ENCODE measurements at places on chromosomes 13 and 19.

GRCh38 chr13:27375686-27376326, 48.6 kb upstream of the GTF3A start:
- DNase-seq = peak; percentile 11

DNA sequence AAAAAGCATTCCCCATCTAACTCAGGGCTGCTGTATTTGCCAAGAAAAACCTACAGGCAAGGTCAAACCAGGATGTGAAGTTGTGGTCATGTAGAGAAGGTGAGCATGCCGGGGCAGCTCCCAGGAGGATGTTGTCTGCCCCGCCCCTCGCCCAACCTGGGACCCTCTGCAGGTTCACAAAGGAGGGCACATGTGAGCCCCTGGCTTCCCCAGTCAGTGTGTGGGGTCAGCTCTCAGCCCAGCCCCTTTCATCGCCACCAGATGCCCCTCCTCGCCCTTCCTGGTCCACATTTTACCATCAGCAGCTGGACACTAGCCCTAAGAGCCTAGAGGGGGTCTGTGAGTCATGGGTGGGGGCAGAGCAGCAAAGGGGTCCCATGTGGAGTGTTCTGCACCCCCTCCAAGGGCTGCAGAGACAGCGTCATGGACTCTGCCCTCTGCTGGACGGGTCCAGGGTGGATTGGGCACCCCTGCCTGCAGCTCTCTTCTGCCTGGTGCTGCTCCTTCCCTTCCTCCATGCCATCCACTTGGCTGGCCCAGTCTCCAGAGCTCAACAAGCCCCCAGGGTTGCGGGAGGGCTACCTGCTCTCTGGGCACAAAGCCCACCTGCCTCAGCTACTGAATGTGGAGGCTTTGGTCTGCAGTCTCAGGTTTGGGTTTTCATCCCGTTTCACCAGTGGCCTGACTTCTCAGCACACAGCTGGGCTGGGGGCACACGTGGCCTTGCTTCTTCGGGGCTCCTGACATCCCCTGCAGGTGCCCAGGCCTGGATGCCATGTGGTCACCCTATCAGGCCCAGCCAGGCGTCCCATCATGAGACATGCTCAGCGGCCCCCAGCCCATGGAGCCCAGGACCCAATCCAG, 3.7 kb downstream of the PLEKHF1 start:
- no peak for DNase-seq

- DNase-seq = no peak
Observed at GRCh38 chr13:28239374-28239773, 101.0 kb downstream of the PAN3 start.

- DNase-seq = no peak
Observed at GRCh38 chr19:48490981-48491792, 20.4 kb downstream of the LMTK3 start.

DNA sequence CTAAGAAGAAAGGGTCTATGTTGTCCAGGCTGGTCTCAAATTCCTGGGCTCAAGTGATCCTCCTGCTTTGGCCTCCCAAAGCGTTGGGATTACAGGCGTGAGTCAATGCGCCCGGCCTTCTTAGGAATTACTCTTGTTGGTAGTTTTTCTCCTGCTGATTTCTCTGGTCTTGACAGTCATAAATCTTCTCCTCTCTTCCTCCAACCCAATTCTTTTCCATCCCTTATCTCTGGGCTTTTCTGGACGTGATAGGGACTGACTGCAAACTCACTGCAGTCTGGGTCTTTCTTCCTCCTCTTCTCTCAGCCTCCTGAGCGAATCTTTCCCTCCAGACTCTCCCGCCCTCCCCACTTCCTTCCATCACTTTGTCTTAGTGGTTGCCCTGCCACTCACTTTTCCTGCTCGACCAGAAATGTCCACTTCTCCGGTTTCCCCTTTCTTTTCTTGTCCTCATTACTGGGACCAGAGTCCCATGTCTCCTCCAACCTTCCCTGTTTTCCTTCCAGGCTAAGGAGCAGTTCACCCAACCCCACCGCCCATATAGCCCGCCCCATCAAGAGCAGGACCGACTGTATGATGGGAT, 21.9 kb upstream of the TIMM44 start:
- no peak for DNase-seq

GRCh38 chr19:40059624-40060023, 3.6 kb upstream of the ZNF780B start:
- no peak for DNase-seq

DNA sequence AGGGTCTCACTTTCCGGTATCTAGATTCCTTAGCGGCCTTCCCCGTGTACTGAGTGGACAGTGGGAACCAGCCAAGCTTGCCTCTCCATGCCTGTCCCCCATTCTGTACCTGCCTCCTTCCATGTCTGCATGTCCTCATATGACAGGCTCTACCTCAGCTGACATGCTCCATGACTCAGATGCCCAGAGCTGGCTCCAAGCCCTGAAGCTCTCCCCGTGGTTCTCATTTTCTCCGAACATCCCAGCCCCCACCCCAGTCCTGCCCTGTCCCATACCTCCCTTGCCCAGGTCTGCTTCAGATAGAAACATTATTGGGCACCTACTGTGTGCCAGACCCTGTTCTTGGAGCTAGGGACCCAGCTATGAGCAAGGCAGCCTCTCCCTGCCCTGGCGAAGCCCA, 17.1 kb upstream of the SHFL start:
- DNase-seq = no peak

DNA sequence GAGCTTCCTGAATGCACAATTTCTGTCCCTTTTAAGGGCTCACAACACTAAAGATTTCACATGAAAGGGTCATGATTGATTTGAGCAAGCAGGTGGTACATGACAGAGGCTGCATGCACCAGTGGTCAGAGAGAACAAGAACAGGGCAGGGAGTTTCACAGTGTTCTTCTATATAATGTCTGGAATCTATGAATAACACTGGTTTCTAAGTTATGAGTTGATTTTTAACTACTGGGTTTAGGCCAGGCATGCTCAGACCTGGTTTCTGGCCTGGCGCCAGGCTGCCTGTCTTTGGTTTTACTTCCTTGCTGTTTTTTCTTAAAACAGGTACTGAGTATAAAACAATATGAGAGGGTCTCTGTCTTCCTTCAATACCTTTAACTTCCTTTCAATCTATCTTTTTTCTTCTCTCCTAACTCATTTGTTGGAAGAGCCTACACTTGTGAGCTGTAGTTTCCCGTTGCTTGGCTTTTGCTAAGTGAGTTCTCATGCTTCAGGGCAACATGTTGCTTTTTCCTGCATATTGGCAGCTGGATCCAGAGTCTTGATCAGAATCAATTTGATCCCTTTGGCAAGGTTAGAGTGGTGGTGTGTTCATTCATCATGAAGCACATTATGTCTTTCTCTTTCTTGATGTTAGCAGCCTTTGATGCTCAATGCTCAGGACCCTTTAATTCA, 38.5 kb upstream of the FGF14 start:
- DNase-seq = no peak

GRCh38 chr19:43524922-43525835, 1.8 kb downstream of the ETHE1 start:
- no peak for DNase-seq

- DNase-seq = no peak
Observed at GRCh38 chr19:30028992-30029343, 86.9 kb downstream of the URI1 start.

GRCh38 chr13:73691891-73692290, 442.3 kb downstream of the KLF12 start:
- DNase-seq = no peak

- no peak for DNase-seq
Observed at GRCh38 chr19:29714371-29714952, 599 bp downstream of the C19orf12 start.

DNA sequence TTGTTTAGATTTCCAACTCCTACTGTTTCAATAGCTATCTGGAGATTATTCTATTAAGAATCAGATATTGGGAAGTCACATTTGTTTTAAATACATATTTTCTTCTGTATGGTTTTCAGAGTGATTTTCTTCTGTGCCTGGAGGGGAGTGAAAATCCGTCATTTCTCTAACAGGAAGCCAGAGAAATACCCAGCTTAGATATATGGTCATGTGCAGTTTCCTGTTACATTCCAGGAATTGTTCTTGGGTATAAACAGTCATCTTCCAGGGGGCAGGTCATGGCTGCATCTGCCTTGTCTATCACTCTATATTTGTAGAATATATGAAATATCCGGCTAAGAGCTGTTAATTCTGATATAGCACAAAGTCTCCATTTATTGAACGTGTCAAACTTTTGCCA, 77.5 kb upstream of the MIR17HG start:
- DNase-seq = no peak

DNA sequence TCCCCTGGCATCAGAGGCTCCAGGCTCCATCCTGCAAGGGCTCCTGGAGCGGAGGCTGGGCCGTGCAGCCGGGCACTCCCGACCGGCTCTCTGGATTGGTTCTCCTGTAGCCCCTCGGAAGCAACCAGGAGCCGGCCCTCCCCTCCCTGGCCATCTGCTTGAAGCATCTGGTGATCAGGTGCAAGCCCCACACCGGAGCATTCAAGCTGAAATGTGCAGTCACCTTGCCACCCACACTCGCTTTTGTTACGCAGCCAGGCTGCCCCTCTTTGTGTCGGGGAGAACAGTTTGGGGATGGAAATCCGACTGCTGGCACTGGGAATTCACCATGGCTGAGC, 258.8 kb downstream of the ZNF536 start:
- no peak for DNase-seq

DNA sequence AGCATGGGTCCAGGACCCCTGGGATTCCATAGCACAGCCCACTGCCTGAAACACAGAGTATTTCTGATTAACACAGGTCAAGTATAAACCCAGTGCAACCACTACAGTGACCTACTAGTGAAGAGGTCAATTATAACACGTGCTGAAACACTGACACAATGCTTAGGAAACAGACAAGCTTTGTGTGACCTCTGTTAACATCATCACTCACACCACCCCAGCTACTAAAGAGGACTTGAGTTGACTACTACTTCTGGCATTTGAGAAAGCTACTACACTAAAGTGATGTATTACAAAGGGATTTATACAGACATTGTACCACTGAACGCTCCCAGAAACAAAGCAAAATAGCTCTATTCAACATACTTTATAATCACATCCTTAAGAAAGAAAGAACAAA, 1935.9 kb upstream of the PCDH20 start:
- no peak for DNase-seq

GRCh38 chr13:98802559-98802958, 50.1 kb upstream of the SLC15A1 start:
- no peak for DNase-seq

GRCh38 chr13:34172048-34172447, 354.1 kb downstream of the RFC3 start:
- DNase-seq = no peak

Measured in non-pigmented ciliary epithelial cell (primary cell).